ENCODE measurements at places on chromosomes 12 and 14.

GRCh38 chr12:22360774-22361173 is 26.3 kb upstream of the ST8SIA1 start:
- DNase-seq, result no peak

DNA sequence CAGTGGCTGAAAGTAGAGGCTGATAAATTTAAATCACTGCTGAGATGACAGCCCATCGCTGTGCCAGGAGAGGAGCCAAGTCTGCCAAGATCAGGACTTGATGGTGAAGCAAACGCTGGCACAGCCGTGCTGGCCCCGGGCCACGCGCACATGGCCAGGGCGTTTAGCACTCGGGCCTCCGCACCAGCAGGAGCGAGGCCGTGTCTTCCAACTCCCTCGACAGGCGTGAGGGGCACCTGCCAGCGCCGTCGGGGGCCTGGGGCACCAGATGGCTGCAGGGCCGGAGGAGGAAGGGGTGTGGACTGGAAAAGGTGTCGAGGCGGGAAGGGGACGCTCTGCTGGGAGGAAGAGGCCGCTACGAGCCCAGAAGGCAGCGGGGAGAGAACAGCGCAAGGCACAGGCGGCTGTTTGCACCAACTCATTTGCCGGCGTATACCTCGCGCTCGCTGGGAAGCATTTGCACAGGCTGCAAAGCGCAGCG is 29.5 kb downstream of the RIMBP2 start:
- DNase-seq, result no peak

DNA sequence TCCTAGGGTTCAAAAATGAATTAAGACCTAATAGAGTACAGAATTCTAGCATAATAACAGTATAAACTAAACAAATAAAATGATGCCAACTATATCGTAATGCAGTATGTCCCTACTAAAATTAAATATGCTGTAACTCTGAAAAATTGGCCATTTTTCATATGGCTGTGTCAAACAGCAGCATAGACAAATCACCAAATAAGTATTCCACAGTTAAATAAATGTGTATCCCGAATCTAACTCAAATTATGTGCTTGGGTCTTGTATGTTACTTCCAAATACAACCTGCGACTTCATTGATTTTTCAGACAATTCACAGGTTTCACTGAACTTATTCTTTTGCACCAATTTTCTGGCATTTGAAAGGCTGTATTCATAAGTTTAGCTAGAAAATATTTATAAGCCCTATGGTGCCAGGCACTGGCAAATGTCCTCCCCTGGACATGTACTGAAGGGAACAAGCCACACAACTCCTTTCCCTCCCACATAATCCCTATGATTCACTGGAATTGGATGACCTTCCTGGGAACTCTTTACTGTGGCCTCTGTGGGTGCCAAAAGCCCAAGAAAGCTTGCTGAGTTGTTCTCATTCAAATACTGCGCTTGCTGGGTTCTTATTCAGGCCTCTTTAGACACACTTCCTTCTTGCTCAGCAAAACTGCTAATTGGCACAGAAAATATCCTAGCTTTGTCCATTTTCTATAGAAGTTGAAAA is 108.8 kb downstream of the KITLG start:
- no peak for DNase-seq

DNA sequence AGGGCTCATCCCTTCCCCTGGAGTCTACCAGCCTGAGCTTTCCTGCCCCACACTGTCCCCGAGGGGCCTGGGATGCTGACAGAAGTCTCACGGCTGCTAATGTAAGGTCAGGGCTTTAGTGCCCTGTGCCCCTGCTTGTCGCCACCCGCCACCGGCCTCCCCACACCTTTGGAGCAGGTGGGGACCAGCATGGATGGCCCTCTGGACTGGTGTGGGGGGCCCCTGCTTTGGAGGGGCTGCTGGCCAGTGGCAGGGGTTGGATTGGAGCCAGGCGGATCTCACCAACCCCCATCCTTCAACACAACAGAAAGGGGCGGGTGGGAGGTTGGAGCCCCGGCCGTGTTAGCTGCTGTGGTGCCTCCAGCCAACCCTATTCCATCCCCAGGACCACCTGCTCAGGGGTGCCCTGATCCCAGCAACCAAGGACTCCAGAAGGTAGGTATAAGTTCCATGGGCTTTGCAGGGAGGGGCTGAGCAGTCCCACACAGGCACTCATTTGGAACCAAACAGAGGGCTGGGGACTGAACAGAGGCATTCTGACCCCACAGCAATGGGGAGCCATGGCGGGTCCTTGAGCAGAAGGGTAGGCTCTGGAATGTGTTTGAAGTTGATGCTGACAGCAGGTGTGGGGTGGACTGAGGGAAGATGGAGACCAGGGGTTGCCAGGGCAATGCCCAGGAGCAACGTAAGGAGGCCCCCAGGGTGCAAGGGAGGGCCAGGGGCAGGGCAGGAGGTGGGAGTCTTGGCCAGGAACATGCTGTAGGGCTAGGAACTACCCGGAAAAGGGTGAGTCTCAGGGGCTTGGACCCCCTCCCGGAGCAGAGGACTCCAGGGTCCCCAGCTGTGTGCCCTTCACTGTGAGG is 145.1 kb upstream of the C14orf180 start:
- no peak for DNase-seq

- DNase-seq, result no peak
Observed at GRCh38 chr12:5945071-5946008, at the start of gene ANO2. Gene ANO2 (minus strand): TSS chr12:5945259. CDS start chr12:5945217, 42 bp downstream.

DNA sequence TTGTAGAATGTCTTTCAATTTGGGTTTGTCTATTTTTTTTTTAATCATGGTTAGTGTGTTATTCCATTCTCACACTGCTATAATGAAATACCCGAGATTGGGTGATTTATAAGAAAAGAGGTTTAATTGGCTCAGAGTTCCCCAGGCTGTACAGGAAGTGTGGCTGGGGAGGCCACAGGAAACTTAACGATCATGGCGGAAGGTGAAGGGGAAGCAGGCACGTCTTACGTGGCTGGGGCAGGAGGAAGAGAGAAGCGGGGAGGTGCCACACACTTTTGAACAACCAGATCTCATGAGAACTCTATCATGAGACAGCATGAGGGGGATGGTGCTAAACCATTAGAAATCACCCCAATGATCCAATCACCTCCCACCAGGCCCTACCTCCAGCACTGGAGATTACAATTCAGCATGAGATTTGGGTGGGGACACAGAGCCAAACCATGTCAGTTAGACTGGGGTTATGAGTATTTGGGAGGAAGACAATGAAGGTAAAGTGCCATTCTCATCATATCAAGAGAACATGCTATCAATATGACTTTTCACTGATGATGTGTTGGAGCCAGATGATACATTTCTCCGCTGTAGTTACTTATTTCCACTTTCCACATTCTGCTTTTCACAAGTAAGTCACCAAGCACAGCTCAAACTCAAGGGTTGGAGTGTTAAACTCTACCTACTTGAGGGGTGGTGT is 45.8 kb downstream of the AP5M1 start:
- no peak for DNase-seq

DNA sequence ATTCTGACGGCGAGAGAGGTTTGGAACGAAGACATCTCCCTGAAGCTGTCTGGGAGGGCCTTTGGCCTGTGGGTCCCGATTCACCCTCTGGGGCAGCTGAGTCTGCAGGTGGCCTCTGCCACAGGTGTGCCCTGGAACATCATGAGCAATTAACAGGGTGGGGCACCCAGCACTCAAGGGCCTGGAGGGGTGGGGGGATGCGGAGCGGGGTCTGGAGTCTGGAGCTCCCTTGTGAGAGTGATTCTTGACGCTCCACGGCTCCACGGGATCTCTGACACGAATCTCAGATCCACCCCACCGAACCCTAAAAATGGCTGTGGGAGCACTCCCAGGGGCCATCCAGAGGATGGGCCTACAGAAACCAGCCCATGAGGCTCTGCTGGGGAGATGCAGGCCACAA is 8.3 kb downstream of the ITPK1 start:
- DNase-seq, result no peak

- DNase-seq, result no peak
Observed at GRCh38 chr14:104700225-104700651, 10.8 kb downstream of the INF2 start.

DNA sequence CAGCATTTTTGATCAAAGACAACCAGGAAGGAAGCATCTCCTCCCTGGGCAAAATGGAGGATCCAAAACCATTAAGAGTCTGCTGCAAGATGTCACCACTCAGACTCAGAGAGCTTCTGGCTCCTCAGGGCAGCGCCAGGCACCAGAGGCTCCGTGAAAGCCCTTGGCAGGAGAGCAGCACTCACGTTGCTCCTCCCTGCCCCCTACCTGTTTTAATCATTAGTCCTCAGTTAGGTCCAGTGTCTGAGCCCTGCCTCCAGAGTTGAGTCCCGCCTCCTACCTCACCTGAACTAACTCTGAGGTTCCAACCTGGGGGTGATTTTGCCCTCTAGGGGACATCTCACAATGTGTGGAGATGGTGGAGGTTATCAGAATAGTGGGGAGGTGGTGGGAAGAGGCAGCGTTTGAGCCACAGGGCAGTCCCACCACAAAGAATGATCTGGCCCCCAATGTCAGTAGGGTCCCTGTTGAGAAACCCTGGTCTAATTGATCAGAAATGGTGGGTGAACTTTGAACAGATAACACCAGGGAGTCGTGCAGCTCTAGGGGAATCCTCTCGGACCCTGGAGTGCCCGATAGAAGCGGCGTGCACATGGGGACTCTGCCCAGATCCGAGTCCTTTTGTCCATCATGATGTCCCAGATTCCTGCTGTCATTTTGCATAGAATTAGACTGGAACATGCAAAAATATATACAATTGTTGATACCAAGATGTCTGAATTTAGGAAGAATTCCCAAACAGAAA is 156.7 kb upstream of the DIO3 start:
- no peak for DNase-seq

DNA sequence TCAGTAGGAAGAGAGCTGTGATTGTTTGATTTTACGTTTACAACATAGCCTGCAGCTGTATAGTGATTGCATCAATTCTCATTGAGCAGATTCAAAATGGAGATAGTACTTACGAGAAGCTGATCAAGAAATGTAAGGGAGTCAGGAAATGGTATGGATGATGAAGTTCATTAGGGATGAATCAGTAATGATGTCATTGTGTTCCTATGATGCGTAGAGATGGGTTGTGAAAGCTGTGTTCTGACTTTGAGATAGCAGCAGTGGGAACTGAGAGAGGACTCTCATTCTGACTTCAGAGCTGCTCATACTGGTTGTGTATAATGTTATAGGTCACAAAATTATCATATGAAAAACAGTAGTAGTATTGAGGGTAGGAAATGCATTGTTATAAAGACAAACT is 44.0 kb downstream of the TTLL5 start:
- DNase-seq, result no peak

DNA sequence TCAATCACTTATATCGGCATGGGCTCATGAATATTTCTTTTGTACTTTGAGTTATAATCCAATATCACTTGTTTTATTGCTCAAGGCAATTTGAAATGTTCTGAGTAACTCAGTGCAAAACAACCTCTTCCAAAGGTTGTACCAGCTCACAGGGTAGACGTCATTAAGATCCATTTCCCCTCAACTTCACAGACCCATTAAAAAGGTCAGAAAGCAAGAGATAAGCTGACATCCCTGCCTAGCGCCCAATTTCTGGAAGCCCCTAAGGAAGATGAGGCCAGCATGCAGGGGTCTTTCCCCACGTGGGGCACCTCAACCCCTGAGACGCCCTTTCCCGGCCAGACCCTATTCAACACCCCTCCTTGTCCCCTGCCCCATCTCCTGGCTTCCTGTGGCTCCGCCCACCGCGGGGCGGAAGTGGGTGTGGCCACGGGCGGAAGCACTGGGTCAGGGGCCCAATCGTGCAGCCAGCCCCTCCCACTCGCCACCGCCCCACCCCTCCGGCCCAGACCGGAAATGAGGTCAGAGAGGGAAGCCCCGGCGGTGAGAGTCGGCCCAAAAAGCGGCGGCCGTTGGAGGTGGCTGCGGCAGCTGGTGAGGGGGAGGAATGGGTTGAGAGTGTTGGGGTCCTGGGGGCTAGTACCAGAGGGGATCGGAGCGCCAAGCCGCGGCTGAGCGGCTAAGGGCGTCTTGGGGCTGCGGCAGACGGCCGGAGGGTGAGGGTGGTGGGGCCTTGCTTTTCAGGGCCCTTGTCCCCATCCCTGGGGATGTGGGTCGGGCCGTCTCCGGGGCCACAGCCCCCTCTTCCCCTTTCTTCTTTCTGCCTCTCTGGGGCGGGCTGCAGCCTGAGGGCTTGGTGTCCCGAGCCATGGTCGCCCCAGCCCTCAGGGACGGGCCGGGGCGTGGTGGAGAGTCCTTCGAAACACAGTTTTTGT is at the start of gene GPATCH2L:
GPATCH2L (plus strand) TSS at position 525 of the 935 bp plus-strand sequence. CDS start 2,442 bp downstream, outside the sequence.
- peak; percentile 98 for DNase-seq

DNA sequence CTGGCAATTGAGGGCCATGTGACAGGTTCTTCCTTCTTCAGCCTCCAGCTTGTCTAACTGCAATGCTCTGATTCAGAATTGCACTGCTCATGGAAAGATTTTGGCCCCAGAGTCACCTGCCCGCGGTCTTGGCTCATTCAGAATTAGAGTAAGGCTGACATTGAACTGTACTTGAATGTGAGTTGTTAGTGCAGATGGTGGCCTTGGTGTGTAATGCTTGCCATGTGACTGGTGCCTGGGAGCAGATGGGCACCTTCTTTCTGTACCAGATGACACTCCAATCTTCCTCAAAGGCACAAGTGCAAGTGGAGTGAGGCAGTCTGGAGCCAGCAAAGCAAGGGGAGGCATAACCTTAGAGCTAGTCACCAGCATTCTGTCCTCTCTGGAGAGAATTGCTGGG is 36.5 kb upstream of the ANO4 start:
- DNase-seq, result no peak

GRCh38 chr12:66550626-66551025 is 128.2 kb downstream of the GRIP1 start:
- no peak for DNase-seq

Data from activated CD8-positive, alpha-beta memory T cell treated with anti-CD3 and anti-CD28 coated beads for 4 hours (primary cell).